ENCODE measurements at places on chromosomes 16 and 17.

- DNase-seq: no peak
Measured at GRCh38 chr17:74024871-74025531, 178.5 kb upstream of the RPL38 start.

- no peak for DNase-seq
Measured at GRCh38 chr17:16922386-16923096, 49.4 kb downstream of the TNFRSF13B start.

GRCh38 chr16:48220891-48221290, 23.2 kb upstream of the LONP2 start:
- DNase-seq: no peak

DNA sequence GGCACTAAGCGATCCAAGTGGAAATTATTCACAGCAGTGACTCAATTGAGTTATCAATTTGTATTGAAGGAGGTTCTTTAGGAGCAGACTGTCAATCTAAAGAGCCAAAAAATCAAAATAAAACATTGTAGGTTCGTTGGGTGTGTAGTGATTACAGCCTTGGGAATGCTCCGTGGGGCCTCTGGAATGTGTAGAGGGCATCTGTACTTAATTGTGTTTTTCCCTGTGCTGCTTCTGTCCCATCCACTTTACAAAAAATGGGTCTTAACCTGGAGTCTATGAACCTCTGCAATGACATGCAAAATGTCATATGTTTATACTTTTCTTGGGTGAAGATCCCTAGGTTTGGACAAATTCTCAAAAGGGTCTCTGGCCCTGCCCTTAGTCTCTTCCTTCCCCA, 215.1 kb downstream of the CCDC182 start:
- no peak for DNase-seq

GRCh38 chr17:2909175-2909845, 113.1 kb downstream of the RAP1GAP2 start:
- no peak for DNase-seq

Measured in T-helper 17 cell (primary cell).